ENCODE measurements at places on chromosomes 1 and 21. TPM values are rescaled to one million over a fixed set of nuclear protein-coding genes. Genes with fewer than 3 reads are reported as not detected.

Gene OLFML3
- total RNA-seq = 108 TPM

Gene TFF2
- not detected for total RNA-seq

Gene LHX8
- not detected for total RNA-seq

Gene HFM1
- total RNA-seq = 1.0 TPM
